Body of pancreas (tissue), 4 donors: ENCODE measurements at places on chromosomes 12 and 14.

GRCh38 chr14:70641548-70642302 is at the start of gene TTC9:
Gene TTC9, plus strand, starts transcription at chr14:70641916. Its CDS starts 214 bp downstream, at chr14:70642130.
- peak; percentile 49 for DNase-seq

DNA sequence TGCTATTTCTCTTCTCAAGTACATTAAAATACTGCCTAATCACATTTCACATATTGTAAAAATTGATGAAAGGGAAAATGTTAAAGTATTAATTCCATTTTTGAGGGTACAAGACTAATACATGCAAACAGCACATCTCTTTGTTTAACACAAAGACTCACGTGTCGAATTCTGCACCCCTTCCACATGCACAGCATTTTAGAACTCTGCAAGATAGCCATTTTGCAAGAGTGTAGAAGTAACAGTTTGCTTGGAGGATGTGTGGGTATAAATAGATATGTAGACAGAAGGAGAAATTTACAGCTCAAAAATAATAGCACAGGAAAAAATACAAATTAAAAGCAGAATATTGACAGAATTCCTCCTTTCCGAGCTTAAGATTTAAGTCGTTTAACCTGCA is 2.5 kb downstream of the GRIN2B start:
- no peak for DNase-seq

DNA sequence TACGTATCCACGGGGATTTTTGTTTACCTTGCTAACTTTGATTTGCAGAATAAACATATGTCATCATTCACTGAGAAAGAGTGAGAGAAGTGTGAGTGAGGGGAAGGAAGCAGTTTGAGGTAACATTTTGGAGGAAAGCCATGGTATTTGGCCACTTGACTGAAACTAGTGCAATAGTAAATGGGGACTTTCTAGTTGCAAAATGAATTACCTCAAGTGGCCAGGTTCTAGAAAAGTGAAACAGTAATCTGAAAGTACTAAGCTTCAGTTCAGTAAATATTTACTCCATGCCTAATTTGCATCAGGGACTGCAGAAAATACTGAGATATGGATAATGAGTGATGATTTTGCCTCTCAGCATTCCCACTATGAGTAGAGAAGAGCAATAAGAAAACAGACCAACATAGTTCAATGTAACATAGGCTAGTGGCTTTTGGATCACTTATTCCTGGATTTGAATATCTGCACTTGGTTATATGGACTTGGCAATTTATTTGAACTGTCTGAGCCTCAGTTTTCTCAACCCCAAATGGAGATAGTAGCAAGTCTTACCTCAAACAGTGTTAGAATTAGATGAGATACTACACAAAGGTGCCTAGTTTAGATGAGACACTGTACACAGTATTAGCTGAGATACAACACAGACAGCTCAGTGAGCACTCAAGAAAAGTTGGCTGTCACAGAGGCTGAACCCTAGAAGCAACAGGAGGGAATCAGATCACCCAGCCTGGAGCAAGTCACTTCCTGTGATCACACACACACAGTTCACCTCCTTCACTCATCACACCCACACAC is 439.1 kb downstream of the NPAS3 start:
- DNase-seq = no peak

GRCh38 chr12:104219361-104219892 is 3.8 kb downstream of the TXNRD1 start:
- DNase-seq = peak; percentile 11

- no peak for DNase-seq
These were observed 213.4 kb downstream of the AKAP6 start for GRCh38 chr14:32542507-32542906.

DNA sequence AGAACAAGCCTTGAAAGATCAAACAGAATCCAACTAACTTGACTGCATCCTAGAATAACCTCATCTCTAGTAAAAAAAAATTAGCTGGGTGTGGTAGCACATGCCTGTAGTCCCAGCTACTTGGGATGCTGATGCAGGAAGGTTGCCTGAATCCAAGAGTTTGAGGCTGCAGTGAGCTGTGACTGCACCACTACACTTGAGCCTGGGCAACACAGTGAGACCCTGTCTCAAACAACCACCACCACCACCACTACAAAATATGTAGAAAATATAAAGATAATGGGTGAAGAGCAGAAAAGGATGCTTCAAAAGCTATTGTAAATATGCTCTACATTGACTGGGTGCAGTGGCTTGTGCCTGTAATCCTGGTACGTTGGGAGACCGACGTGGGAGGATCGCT is 27.3 kb downstream of the SUPT16H start:
- DNase-seq = no peak
